ENCODE measurements at places on chromosomes 11 and 22.
A peak's percentile ranks its signal among the peaks of the same experiment; 100 is the strongest.

GRCh38 chr11:119794141-119794665 is 65.2 kb upstream of the NECTIN1 start:
- DNase-seq = no peak

- peak; percentile 83 for DNase-seq
Measured at GRCh38 chr11:130037058-130037457, 32.6 kb upstream of the APLP2 start.

GRCh38 chr11:93741882-93742226 is 382 bp downstream of the C11orf54 start:
- peak; percentile 66 for DNase-seq

GRCh38 chr11:116994195-116994594 is 104.0 kb downstream of the SIK3 start:
- no peak for DNase-seq

DNA sequence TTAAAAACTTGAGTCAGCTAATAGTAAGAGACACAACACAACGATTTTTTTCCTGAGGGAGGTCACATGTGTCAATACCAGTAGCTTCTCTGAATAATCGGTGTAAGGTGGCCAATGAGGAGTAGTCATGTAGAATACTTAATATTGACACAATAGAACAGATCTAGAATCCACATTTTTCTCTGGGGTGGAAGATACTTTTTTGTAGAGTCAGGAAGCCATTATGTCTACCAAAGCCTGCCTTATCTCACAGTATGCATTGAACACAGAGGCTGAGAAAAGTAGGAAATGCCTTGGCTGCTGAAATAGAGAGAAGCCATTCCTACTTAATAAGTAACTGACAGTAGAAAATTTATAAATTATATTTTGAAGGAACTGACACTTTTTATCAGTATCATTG is 725.0 kb downstream of the METTL15 start:
- DNase-seq = no peak

DNA sequence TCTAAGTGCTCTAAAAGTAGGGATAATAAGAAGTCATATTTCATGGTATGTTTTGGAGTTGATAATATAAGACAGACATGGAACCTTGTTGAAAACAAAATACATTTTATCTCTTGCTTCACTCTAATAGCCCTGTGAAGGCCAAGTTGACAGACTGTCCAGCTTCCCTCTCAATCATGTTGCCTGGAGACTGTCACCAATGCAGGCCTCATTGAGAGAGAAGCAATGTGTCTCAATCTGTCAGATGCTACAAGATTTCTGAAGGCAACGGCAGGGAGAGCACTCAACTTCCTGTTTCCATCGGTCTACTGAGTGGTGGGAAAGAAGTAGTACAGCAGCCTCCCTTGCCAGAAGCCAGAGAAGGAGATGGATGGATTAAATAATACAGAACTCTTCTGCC is 23.6 kb upstream of the FJX1 start:
- DNase-seq = no peak

DNA sequence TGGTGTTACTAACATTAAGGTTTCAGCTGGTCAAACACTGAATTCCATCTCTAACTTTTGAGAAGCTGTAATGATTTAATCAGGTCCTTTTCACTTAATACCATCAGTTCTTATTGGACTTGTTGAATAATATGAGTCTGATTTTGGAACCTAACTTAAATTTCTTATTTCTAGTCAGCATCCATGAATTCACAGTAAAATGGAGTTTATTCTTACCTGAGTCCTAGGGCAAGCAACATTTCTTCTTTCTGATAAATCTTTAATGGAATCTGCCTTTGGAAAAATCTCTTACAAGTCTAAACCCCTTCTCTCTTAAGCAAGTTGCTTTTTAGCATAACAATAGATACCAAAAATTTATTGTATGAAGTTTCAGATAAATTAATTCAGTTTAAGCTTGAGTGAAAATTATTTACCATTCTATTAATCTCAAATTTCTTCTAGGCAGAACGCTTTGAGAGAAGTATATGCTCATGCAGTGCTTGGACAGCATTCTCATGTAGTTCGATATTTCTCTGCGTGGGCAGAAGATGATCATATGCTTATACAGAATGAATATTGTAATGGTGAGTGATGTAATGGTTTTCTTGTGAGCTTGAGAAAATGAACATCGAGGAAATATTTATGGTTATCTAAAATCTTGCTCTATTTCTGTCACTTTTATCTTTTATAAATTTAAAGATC is 3.4 kb downstream of the WEE1 start:
- no peak for DNase-seq

DNA sequence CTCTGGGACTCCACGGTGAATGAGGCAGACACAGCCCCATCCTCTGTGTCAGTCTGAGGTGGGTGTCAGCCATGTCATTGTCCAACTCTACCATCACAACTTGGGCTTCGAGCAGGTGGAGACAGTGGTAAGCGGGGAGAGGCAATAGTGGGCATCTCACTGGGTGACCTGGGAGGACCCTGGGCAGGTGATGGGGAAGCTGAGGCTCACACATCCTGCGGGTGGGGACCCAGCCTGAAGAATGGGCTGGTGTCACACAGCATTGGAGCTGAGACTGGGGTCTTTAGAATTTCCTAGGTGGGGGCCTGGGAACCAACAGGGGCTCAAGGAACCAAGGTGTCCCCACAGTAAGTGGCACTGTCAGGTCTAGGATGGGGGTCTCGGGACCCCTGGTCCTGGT is 7.0 kb upstream of the SMARCB1 start:
- DNase-seq = no peak

DNA sequence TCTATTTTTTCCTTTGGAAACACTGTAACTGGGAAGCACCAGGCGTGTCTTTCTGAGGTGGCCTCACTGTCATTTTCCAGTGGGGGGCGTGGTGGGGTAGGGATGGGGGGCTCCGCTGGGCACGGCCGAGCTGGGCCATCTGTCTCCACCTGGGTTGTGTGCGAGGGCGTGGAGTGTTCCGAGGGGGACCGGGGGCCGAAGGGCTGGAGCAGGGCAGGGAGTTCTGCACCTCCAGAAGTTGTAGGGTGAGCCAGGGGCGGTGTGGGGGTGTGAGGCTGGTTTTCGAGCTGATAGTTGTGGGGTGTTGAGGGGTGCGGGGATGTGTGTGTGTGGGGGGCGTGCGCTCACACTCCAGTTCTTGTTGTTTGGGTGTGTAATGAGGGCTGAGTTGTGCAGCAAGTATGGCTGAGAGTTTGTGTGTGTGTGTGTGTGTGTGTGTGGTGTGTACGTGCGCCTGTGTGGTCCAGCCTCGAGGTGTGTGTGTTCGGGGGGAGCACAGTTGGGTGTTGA is 10.8 kb downstream of the YPEL4 start:
- no peak for DNase-seq

DNA sequence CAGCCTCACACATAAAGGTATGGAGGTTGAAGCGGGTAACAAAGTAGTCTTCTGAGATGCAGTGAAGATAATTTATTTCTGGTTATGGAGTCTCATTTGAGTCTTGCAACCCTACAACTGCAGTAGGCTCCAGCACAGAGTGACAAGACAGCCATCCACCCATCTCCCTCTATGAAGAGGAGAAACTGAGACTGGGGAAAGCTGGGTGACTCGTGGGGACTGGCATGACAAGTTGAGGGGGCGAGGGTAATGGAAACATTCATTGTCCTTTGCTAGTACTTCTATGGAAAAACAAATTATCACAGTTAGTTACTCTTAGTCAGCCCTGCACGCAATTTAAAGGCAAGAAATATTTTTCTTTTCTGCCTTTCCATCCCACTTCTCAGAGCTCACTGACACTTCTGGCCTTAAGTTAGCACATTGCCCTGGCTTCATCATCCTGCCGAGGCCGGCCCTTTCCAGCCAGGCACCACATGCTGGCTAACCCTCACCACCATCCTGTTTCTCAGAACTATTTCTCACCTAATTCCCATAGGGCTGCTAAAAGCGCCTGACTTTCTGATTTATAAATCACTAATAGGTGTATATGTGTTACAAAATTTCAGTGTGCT is 361.1 kb downstream of the ETS1 start:
- no peak for DNase-seq

DNA sequence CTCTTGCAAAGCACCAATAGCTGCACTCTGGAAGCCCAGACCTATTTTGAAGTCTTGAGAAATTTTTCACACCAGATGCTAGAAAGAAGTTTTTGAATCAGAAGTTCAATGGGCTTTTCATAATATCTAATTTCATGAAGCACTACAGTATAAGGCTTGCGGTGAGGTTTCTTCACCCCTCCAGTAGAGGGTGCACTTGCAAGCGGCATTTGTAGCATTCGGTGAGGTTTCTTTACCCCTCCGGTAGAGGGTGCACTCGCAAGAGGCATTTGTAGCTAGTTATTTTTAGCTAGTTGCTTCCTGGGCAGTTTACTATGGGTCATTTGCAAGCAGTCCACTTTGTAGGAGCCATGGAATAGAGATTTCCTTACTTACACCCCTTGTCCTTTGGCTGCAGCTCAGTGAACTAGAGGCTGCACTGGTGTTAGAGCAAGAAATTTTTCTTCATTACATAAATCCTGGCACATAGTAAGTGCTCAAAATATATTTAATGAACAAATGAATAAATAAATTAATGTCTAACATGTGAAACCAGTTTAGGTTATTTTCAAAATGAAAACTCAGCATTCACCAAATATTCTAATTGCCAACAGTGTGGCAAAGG is 7.8 kb upstream of the NOX4 start:
- no peak for DNase-seq

GRCh38 chr11:104700609-104701008 is 197.7 kb downstream of the CASP12 start:
- peak; percentile 66 for DNase-seq

DNA sequence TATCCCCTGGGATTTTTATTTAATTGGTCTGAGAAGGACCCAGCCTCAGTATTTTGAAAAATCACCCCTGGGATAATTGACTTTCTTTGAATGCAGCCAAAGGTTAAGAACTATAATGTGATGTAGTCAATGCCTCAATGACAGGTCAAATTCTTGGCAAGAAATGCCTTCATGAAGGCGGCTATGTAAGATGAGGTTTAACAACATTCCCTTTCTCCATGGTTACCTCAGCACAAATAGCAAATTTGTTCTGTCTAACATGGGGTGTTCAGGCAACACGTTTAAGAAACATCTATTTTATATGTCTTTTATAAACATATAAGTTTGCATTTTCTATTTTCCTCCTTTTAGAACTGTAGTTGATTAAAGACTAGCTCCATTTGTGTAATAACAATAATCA is 5.3 kb downstream of the SLN start:
- no peak for DNase-seq

DNA sequence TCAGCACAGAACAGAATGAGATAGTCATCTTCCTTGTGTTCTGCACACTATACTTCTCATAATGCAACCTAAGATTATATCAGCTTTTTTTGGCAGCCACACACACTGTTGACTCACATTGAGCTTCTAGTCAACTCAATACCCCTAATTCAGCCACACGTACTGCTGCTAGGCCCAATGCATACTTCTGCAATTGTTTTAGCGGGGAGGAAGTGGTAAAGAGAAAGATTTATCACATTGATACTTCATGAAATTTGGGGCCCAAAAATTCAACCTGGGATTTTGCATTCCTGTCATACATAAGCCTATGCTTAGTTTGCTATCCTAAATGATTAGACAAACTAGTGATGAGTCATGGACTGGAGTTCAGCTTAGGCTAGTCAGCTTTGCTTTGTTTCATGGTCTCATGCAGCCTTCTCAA is 8.6 kb upstream of the UPB1 start:
- DNase-seq = peak; percentile 90

GRCh38 chr11:118565051-118565450 is 680 bp downstream of the IFT46 start:
- DNase-seq = peak; percentile 50

DNA sequence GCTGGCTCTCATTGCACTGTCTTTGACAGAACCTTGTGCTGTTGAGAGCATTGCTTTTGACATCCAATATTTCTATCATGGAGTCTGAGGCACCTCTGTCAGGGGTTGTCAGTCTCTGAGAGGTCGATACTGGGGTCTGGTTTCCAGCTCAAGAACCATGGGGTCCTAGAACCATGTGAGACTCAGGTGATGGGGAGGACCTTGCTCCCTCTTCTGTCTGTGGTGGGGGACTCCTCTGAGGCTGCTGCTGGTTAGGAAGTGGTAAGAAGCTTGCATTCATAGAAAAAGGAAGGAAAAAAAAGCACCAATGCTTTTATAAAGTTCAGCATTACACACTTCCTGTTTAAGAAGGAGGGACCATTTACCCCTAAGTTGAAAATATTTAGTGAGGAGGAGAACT is 91.8 kb upstream of the CD44 start:
- DNase-seq = no peak

- no peak for DNase-seq
Measured at GRCh38 chr22:49449377-49449776, 378.3 kb downstream of the BRD1 start.

GRCh38 chr11:70251659-70252321 is 18.7 kb upstream of the PPFIA1 start:
- DNase-seq = no peak

GRCh38 chr11:36598051-36598450 is at the start of gene RAG2:
RAG2 (minus strand) TSS chr11:36598236; CDS start chr11:36594168, 4,068 bp downstream.
- DNase-seq = no peak

- DNase-seq = no peak
Measured at GRCh38 chr22:35905894-35906293, 122.7 kb downstream of the RBFOX2 start.

DNA sequence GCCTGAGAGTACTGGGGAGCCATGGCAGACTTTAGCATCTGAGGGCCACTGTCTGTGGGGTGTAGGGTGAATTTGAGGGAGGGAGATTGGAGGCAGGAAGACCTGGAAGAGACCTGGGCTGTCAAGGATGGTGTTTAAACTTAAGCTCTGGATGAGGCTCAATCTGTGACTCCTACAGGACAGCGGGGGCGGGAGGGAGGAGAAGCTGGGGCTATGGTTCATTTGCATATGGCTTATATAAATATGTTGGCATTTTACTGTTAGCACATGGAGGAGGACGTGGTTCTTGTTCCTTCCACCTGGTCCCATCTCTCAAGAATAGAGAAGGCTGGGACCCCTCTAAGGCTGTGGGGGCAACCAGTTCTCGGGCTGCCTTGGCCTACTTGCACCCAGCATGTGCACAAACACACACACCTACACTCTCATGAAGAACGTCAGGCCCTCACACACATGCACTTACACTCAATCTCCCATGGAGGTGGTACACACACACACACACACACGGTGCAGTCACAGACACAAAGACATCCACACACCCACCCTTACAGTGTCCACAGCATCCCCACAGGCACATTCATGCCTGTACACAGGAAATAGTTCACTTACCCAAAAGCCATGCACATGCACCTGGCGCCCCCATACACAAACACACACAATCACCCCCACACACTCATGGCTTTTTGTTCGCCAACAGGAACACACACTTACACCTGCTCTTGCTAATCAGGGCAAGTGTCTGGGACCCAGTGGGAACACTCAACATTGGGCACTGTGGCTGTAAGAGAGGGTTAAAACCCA is 81.3 kb downstream of the PDE2A start:
- no peak for DNase-seq

GRCh38 chr11:103923451-103923931 is 112.9 kb upstream of the DDI1 start:
- peak; percentile 50 for DNase-seq

Measured in AG10803 (cell line).